ENCODE measurements at places on chromosomes 16 and 17.

GRCh38 chr17:74972973-74973328 lies 392 bp upstream of the HID1 start:
- DNase-seq: no peak

DNA sequence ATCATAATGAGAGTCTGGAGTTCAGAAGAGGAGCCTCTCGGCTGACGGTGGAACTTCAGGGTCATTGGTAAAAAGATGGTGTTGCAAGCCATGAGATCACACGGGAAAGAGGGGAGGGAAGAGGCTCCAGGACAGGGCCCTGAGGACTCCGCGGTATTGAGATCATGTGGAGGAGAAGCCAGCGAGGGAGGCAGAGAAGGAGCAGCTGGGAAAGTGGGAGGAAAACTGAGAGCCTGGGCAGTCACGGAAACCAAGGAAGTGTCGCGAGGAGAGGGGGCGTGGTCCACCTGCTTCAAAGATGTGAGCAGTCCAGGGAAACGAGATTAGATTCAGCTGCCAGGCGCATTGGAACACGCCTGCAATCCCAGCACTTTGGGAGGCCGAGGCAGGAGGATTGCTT lies 27.7 kb upstream of the SBK1 start:
- DNase-seq: no peak

- no peak for DNase-seq
Observed at GRCh38 chr17:3974138-3974687, 10.0 kb upstream of the ATP2A3 start.

DNA sequence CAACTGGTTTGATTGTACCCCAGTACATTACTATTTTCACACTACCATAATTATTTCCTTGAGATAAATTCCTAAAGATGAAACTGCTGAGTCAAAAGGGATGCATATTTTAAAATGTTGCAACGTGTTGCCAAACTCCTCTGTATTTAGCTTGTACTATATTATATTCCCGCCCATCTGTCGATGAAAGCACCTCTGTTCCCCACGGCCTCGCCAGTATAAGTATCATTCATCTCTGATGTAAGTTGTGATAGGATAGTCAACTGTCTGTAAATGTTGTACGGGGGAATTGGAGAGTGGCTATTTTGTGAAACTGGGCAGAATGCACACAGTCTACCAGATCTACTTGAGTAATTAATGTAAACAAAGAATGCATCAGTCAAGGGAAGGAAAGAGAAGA lies 47.7 kb upstream of the TNRC6A start:
- DNase-seq: no peak

DNA sequence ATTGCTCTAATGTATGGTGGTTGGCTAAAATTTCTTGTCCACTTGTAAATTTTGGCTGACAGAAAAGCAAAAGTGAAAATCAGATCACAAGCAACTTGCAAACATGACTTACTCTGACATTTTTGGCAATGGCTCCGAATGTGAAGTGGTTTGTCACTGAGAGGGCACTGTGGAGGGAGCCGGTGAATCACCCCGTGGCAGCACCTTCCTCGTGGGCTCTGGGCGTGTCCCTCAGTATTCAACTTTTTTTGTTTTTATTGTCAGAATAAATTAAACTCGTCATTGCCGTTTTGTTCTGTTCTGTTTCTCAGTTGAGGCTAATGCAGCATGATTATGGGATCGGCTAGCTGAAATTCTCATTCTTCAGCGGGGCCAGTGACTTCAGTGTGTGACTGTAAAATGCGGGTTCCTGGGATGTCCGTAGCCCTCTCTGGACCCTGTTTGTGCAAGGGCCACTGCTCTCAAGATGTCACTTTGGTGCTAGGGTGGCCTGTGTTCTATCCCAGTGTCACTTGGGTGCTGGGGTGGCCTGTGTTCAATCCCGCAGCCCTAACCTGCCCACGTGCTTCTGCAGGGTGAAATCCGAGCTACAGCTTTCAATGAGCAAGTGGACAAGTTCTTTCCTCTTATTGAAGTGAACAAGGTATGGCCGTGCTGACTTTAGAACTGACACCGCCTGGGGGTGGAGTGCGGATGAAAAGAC lies 48.8 kb downstream of the RPA1 start:
- DNase-seq: no peak

DNA sequence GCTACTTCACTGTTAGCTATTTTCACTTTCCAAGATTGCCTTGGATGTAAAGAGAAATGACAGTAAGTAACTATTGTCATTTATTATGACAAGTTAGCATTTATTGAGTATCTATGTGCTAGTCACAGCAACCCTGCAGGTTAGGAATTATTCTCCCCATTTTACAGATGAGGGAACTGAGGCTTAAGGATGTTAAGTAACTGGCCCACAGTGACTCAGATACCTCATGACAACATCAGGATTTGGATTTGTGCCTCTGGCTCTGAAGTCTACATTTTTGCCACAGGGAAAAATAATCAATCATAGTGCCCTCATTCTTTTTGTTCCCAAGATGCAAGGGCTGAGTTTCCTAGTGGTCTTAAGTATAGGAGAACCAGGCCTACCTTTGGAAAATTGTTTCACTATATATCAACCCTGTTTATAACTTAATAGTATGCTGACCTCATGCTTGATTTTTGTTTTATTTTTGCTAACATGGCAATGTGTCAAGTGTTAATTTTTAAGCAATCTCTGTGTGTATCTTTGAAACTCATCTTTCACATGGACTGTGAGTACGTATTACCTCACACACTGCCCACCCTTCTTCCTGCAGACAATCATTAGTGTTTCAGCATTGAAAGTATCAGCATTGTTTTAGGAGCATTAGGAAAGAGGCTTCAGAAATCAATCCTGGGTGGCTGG lies 105.0 kb downstream of the TANGO6 start:
- no peak for DNase-seq

- DNase-seq: no peak
Observed at GRCh38 chr17:42883802-42884558, 16.6 kb upstream of the G6PC1 start.

DNA sequence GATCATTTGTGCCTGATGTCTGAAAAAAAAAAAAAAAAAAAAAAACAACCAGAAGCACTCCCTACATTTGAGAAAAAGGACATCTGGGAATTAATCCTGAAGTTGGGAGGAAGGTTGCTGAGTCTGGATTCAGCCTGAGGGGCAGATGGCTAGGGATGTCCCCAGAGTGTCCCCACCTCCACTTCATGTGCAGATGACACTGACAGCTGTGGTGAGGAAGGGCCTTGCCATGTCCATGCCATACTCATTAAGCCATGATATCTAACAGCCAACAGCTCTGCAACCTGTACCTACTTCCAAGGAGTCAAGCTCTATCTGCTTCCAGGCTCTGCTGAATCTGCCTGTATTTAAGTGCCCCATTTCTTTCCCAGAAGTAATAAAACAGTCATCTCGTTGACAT lies 356.0 kb downstream of the CA10 start:
- no peak for DNase-seq

DNA sequence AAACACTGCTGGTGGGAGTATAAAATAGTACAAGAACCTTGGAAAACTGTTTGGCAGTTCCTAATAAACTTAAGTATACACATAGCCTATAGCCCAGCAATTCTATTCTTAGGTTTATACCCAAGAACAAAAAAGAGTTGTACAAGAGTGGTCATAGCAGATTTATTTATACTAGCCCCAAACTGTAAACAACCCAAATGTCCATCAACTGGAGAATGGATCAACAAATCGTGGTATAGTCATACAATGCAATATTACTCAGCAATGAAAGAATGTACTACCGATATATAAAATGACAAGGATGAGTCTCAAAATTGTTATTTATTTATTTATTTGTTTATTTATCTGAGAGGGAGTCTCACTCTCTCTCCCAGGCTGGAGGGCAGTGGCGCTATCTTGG lies 23.1 kb downstream of the GNGT2 start:
- DNase-seq: no peak

DNA sequence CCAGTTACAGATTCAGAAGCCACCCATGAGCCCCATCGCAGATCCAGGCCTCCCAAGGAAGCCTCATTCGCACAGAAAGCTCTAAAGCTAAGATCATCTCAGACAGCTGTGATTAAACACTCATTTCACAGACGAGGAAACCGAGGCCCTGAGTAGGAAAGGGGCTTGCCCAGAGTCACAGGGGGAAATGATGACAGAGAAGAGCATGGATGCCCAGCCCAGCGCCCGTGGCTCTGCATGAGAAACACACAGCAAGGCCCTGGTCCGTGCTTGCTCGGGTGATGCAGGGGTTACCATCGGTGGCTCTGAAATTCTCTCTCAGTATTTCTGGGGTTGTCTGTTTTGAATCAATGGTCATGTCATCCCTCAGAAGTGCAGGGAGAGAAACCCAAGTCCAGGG lies 109.6 kb downstream of the C16orf78 start:
- DNase-seq: no peak

DNA sequence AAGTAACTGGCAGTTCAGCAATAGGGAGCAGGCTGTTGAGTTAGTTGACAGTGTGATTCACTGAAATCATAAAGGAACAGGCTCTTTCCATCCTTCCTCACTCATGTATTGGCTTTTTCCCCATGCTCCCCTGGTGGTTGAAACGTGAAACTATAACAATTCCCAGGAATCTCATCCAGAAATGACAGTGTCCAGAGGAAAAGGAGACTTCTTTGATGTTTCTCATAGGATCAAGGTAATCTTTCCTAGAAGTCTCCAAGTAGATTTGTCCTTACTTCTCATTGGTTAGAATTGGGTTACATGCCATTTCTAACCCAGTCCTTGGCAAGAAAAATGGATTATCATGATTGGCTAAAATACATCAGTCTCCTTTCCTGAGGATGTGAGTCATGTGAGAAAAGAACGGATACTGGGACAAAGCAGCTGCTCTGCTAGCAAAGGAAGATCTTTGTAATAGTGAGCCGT lies 14.4 kb downstream of the TTC19 start:
- DNase-seq: no peak

GRCh38 chr16:11121914-11122692 lies 133.9 kb downstream of the SOCS1 start:
- DNase-seq: no peak

DNA sequence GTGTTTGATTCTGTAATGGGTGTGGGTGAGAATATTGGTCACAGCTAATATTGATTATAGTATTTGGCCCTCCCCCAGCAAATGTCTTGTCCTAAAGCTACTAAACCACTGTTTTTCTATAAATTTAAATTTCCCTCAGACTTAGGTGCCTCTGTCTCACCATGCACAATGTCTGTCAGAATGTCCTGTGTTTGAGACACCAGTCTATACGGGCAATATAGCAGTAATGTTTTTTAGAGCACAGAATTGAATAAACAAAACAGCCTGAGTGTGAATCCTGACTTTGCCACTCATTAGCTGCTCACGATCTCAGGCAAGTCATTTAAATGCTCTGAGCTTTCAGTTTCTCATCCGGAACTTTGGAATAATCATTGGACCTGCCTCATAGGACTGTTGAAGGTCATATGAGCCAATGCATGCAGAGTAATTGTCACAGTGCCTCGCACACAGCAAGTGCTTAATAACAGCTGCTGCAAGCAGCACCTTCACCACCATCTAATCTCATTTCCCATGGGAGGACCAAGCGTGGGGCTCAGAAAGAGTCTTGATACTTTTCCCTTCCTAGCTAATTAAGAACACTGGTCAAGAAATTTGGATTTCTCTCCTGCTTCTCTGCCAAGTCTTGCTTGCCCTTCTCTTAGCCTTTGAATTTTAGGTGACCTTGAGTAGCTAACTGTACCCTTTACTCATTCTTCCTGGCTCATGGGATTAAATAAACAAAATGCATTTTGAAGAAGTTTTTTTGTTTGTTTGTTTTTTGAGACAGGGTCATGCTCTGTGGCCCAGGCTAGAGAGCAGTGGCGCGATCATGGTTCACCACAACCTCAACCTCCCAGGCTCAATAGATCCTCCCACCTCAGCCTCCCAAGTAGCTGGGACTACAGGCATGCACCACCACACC lies 9.8 kb downstream of the HLF start:
- no peak for DNase-seq

- peak; percentile 80 for DNase-seq
Observed at GRCh38 chr17:17305281-17305801, 2.2 kb downstream of the NT5M start.

DNA sequence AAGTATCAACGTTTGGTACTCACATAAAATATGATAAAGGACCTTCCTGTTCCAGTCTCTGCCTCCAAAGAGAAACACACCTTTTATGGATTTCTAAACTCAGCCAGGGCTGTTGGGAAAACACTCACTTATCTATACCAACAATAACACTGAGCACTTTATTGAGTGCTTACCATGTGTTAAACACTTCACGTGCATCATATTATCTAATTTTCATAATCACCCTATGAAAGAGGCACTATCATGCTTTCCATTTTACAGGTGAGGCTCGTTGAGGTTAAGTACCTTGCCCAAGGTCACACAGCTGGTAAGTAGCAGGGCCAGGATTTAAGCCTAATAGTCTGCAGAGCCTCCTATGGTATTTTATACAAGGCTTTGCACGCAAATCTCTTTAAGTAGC lies 251.5 kb upstream of the SOX9 start:
- DNase-seq: no peak

GRCh38 chr17:412211-413015 lies 59.8 kb upstream of the RPH3AL start:
- peak; percentile 82 for DNase-seq

DNA sequence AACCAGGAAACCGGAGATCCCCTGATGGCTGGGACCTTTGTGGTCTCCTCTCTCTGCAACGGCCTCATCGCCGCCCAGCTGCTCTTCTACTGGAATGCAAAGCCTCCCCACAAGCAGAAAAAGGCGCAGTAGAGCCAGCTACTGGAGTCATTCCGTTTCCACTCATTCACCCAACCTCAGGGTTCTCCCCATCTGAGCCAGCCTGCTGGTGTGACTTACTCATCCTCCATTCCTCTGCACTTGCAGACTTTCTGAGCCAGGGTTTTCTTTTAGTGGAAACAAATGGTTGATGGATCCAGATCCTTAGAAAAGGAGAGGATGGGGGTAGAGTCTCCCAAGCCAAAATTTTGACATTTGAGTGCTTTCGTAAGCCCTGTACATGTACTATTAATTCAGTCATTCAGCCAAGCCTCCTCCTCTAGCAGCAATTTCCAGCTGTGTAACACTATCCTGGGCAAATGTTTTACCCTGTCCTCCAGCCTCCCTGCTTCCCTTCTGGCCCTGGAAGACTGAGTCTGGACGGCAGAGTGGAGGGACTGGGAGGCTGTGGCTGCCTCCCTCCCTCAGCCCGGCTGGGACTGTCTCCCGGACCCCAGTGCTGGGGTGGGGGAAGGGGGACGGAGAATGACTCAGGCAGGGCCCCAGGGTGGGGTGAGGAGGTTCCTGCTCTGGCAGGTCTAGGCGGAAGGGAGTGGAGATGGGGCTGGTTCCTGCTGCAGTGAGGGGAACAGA lies 2.3 kb downstream of the SOX15 start:
- DNase-seq: no peak

GRCh38 chr16:444027-444426 lies 18.6 kb downstream of the RAB11FIP3 start:
- DNase-seq: no peak

DNA sequence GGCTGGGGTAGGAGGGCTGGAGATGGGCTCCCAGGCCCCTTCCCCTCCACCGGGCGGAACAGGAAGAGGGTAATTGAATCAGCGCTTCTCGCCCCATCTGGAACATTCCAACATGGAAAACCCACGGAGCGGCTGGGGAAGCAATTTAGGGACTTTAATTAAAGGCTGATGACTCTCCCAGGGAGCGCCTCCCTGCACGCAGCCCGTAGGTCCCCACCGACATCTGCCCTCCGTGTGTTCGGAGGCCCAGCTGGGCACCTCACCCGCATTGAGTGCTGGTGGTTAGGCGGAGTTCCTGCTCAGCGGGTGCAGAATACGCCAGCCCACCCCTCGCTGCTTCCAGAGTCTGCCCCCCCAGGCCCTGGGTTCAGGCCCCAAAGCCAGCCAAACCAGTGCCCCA lies 10.0 kb downstream of the HS3ST6 start:
- DNase-seq: no peak

All from activated naive CD4-positive, alpha-beta T cell treated with anti-CD3 and anti-CD28 coated beads, Interleukin-2, amount 10 ng/mL, durations not matched to agents 7 days and 5 days (primary cell).